ENCODE measurements at places on chromosomes 6 and 20.

DNA sequence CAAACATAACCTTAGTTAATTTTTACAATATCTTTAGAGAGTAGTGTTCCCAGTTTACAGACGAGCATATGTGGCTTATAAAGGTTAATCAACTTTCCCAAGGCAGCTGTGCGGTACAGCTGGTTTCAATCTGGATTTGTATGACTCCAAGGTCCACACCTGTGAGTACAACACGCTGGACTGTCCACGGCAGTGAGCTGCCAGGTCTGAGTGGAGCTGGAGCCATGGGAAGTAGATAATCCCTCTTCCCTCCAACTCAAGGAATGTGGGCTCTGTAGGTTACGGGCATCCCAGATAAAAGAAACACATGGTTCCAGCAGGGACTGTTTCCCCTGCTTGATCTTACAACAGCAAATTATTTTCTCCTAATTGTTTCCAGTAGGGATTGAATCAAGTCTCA, 102.2 kb downstream of the SOD2 start:
- no peak for DNase-seq

GRCh38 chr6:7819431-7820015, 91.1 kb downstream of the TXNDC5 start:
- peak; percentile 67 for DNase-seq

- no peak for DNase-seq
These were observed 12.5 kb upstream of the POU3F2 start for GRCh38 chr6:98821756-98822405.

DNA sequence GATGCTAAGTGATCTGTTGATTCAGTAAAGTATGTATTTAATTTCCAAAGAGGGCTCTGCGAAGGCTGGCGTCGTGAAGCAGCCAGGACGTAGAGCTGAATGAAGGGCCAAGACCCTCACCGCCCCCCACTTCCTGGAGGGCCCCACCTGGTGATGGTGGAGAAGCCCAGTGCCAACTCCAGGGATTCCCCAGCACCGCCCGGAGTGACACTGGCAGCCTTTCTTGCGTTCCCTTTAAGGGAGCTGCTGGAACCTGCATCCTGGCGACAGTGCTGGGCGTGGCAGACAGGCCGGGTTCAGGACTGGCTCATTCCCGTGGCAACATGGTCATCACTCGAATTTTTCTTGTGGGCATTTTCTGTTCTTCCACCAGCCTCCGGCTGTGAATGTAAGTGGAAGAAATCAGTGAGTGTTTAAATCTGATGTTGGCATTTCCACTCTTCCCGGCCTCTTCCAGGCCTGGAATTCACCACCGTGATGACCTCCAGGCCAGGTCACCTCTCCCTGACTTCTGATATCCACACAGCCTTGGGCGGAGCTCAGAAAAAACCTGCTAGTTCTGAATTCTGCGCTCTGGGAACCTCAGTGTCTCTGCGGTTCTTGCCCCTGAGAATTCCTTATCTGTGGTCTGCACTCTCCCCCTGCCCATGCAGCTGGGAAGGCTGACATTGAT, 57.4 kb upstream of the DACT2 start:
- DNase-seq: no peak

- no peak for DNase-seq
These were observed 117.5 kb downstream of the KCNQ5 start for GRCh38 chr6:72739368-72739779.

DNA sequence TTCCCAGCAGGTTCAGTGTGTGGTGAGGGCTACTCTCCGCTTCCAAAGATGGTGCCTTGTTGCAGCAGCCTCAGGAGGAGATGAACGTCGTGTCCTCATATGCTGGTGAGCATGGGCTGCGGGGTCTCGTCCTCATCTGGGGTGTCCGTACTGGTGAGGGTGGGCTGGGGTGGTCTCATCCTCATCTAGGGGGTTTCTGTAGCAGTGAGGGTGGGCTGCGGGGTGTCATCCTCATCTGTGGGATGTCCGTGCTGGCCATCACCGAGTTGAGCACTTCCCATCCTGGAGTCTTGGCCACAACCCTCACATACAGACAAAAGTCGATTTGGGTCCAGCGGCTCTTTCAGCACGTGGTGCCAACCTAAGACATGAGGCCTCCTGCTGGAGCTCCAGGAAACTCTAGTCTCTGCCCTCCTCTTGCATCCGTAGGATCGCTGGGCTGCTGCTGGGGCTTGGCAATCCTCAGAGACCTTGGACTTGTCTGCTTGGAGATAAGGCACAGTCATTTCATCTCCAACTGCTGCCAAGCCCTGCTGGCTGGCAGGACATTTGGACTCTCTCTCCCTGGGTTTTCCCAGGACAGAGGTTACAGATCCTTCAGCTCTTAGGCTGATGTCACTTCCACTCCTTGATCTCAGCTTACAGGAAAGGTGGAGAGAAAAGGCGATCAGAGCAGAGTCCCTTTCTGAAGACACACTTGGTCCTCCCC, 160.4 kb downstream of the PACRG start:
- no peak for DNase-seq

DNA sequence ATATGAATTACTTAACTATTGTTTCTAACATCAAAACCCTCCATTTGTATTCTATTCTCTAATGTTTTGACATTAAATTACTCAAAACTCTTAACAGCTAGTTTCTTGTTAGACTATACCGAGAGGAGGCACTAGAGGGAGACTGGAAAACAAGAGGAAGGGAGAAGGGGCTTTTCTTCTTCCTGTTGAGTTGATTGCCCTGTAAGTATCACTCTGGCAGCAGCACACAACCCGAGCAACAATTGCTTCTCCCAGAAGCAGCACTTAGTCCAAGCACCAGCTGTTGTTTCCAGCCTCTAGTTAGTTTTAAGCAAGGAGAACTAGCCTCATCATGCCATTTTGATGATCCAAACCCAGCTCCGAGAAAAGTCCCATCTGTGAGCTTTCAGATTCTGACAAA, 603.8 kb downstream of the PRKN start:
- no peak for DNase-seq

GRCh38 chr6:124590001-124590400, 372.2 kb upstream of the RNF217 start:
- DNase-seq: no peak

GRCh38 chr6:36917541-36918193, 31.9 kb downstream of the C6orf89 start:
- peak; percentile 97 for DNase-seq

- DNase-seq: no peak
These were observed 11.9 kb upstream of the PM20D2 start for GRCh38 chr6:89133981-89134380.

- DNase-seq: no peak
These were observed 37.6 kb downstream of the MOCS1 start for GRCh38 chr6:39896701-39897100.

GRCh38 chr6:64213697-64214096, 578.1 kb downstream of the PHF3 start:
- no peak for DNase-seq

DNA sequence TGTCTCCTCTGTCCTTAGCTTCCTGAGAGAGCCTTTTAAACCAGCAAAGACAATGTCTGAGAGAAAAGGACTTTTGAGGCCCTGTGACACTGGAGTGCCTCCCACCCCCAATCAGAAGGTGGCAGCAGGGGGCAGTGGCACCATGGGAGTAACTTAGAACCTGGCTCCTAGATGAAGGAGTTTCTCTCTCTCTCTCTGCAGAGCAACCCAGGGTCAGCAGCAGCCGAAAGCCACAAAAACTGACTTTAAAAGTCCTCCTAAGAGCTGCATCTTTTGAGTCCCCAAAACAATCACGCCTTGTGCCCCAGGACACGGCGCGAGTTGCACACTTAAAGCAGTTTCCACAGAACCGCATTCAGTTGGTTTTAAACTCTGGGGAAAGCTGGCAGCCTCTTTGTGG, 5.3 kb upstream of the TCP11 start:
- peak; percentile 74 for DNase-seq

DNA sequence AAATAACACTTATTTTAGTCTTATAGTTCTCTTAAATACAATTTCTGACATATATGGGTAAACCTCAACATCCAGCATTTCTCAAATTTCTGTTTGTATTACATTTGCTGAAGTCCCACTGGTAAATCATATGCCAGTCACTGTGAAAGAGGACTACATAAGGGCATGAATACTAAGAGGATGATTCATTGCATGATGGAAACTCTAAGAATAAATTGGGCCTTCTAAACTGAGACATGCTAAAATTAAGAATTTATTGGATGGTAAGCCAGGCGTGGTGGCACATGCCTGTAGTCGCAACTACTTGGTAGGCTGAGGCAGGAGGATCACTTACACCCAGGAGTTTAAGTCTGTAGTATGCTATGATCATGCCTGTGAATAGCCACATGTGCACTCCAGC, 12.1 kb downstream of the DEFB123 start:
- DNase-seq: peak; percentile 32

DNA sequence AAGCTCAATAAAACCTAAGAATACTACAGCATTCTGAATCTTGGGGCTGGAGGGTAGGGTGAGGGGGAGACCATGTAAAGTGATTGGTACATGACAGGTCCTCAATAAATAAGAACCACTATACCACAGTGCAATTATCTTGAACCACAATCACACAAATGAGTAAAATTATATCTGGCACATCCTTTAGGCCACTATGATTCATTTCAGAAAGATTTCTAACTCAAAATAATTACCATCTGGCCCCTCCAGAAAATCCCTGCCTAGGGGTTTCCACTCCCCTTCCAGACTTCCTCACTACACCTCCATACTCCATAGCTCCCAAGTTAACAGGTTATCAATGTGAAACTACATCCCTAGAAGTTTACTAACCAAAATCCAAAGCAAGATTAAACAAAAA, 19.7 kb downstream of the AKIRIN2 start:
- peak; percentile 70 for DNase-seq

DNA sequence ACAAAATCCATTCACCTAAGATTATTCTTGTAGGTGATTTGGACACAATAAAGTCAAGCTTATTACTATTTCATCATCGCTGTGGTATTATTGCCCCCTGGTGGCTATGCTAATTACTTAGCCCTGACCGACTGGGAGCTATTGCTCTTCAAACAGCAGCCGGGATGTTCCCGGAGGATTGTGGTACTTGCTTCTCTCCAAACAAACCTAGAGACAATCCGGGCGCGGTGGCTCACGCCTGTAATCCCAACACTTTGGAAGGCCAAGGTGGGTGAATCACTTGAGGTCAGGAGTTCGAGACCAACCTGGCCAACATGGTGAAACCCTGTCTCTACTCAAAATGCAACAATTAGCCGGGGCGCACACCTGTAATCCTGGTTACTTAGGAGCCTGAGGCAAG, 15.4 kb upstream of the STMND1 start:
- peak; percentile 88 for DNase-seq

GRCh38 chr6:132400883-132401617, at the start of gene MOXD1:
Gene MOXD1 (minus strand): TSS chr6:132401475. CDS start chr6:132401426, 49 bp downstream.
- DNase-seq: peak; percentile 57

- peak; percentile 77 for DNase-seq
These were observed 7.2 kb downstream of the HLA-DMB start for GRCh38 chr6:32933661-32934085.

DNA sequence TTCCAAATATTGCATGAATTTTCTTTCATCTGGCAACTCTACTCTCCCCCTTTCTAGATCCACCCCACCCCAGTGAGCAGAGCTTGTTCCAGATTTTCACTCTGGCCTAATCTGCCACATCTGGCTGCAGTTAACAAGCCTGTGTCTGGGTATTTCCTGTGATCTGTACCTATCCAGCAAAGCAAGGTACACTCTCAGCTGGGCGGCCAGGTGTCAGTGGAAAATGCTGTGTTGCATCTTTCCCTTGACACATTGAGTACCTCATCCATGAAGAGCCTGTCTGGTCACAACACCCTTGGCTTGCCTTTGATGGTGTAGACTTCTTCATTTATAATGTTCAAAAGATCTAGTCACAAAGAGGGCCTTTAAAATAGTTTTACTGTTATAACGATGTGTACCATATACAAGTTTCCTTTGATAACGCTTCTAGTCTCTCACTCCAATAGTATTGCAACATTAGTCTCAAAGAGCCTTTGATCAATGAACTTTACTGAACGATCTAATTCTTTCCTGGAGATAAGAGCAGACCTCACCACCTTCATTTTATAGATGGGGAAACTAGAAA, 6.0 kb upstream of the RNF182 start:
- no peak for DNase-seq

DNA sequence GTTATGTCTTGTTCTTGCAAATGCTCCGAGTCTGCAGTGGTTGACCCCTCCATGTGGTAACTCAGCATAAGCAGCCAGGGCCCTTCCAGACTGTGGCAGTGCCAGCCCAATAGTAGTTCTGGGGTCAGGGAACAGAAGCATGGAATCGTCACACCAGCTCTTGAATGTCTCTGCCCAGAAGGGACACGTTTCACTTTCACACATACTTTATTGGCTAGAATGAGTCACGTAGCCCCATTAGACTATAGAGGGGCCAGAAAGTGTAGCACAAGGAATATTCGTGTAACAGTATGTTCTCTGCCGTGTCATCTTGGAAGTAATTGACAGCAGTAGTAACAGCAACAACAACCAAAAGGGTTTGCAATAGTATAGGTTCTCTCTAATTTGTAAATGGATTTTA, 254.7 kb downstream of the FARS2 start:
- DNase-seq: no peak

GRCh38 chr20:23461180-23461579, 8.5 kb upstream of the CST11 start:
- DNase-seq: peak; percentile 37

DNA sequence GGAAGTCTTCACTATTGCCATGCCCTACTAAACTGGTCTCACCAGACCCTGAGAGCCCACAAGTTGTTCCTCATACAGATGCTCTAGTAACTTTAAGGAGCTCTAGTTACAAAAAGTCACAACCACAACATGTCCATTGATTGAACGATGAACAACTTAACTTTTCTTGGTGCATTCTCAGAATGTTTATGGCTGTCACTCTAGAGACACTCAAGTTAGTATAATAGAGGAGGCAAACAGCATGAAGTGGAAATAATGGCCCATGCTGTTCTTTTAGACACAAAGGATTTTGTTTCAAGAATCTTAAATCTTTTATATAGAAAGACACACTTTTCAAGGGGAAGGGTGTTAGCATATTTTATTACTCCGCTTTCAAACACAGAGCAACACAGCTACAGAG, 934.4 kb downstream of the HACE1 start:
- no peak for DNase-seq

DNA sequence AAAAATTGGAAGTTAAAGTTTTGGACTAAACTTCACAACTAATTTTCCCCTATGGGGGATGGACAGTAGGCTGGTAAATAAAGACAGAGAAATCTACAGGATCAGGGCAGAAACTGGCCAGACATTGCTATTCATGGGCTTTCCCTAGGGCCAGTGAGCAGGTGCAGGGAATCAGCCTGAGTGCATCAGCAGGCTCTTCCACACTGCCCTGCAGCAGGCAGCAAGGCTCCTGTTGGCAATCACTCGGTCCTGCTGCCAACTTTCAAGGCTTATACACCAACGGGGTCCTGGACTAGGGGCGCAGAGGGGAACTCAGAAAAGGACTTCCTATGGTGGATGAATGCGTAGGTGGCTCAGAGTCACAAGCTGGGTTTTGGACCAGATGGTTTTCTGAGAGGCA, 59.8 kb upstream of the NHSL1 start:
- no peak for DNase-seq
